ENCODE measurements at places on chromosomes 12 and 14. TPM values are rescaled to one million over a fixed set of nuclear protein-coding genes. Genes with fewer than 3 reads are reported as not detected.

LRRC10 gene
- not detected for total RNA-seq

DBX2 gene
- not detected for total RNA-seq

SYNDIG1L gene
- total RNA-seq, result 0.03 TPM

GLI1 gene
- total RNA-seq, result 0.30 TPM

TNFAIP2 gene
- total RNA-seq, result 46.0 TPM

PZP gene
- not detected for total RNA-seq

C3AR1 gene
- 2.9 TPM for total RNA-seq

NUBPL gene
- total RNA-seq, result 8.7 TPM

SERPINA9 gene
- not detected for total RNA-seq

SERPINA5 gene
- 14.3 TPM for total RNA-seq

CCT2 gene
- 377 TPM for total RNA-seq

INHBC gene
- total RNA-seq, result not detected

TGM1 gene
- 1.1 TPM for total RNA-seq

SIX6 gene
- total RNA-seq, result not detected

NTS gene
- 0.11 TPM for total RNA-seq

ACVRL1 gene
- 0.53 TPM for total RNA-seq

GPR68 gene
- total RNA-seq, result not detected

TAS2R9 gene
- not detected for total RNA-seq

EFCAB11 gene
- total RNA-seq, result 9.1 TPM

NXPH4 gene
- total RNA-seq, result 5.1 TPM

TAS2R7 gene
- total RNA-seq, result not detected

OR6C68 gene
- not detected for total RNA-seq

PPM1H gene
- total RNA-seq, result 3.0 TPM

ARHGDIB gene
- 5.4 TPM for total RNA-seq

SLC17A8 gene
- total RNA-seq, result not detected

CHMP4A gene
- 40.5 TPM for total RNA-seq

KLRC4 gene
- total RNA-seq, result not detected

TTC6 gene
- total RNA-seq, result 2.6 TPM

LAG3 gene
- total RNA-seq, result 1.4 TPM

AQP2 gene
- total RNA-seq, result not detected

TBX5 gene
- total RNA-seq, result not detected

MAP1LC3B2 gene
- 0.26 TPM for total RNA-seq

MDGA2 gene
- total RNA-seq, result 0.41 TPM

GARIN6 gene
- not detected for total RNA-seq

PLXNC1 gene
- total RNA-seq, result 0.83 TPM

LMNTD1 gene
- total RNA-seq, result 0.30 TPM

KRT6A gene
- total RNA-seq, result not detected

HHIPL1 gene
- not detected for total RNA-seq

CEBPE gene
- not detected for total RNA-seq

KRT3 gene
- total RNA-seq, result not detected

OR6C2 gene
- total RNA-seq, result not detected

GRIP1 gene
- 4.7 TPM for total RNA-seq

CS gene
- 119 TPM for total RNA-seq

SPIC gene
- total RNA-seq, result not detected

FITM1 gene
- total RNA-seq, result 0.37 TPM

CLEC4D gene
- total RNA-seq, result not detected

LYZ gene
- 4.6 TPM for total RNA-seq

PIANP gene
- 0.08 TPM for total RNA-seq

CLEC4C gene
- total RNA-seq, result not detected

GLIPR1L1 gene
- total RNA-seq, result not detected

METTL1 gene
- 27.6 TPM for total RNA-seq

TIMELESS gene
- total RNA-seq, result 19.1 TPM

PRR4 gene
- total RNA-seq, result 9.5 TPM

FGD6 gene
- 4.9 TPM for total RNA-seq

ANKRD33 gene
- total RNA-seq, result not detected

SERPINA10 gene
- not detected for total RNA-seq

Data from A375 (cell line).